ENCODE measurements at places on chromosomes 1 and 21.

DNA sequence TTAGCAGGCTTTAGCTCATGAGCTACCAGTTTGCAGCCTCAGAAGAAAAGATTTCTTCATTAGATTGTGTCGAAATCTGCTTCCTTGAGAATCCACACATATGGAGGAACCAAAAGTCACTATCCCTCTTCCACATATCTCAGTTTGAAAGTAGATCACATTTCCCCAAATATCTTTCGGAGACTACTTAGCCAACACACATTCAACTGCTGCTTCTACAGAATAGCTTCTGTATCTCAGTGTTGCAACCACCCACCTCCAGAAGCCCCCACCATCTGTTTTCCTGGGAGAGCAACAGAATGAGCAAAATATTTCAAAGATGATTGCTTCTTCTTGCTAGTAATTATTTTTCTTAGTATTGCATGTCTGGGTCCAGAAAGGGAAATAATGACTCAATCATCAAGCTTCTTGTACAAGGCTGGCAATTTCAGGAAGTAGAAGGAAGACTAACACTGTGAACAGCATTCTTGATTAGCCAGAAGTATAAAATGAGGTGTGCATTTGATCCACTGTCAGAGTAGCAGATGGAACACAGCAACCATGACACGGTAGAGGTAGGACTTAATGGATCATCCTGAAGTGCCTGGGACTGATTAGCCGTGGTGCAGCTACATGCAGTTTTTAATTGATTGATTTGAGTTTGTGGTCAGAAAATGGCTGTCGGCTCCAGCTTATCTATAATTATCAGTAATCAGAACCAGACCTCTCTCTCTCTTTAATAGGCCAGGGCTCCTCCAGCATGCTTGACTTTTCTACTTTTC, 24.9 kb downstream of the ZC3H11B start:
- no peak overlapping the region for H3K27ac ChIP-seq
- DNase-seq, result no peak
- H3K4me3 ChIP-seq, result no peak overlapping the region

DNA sequence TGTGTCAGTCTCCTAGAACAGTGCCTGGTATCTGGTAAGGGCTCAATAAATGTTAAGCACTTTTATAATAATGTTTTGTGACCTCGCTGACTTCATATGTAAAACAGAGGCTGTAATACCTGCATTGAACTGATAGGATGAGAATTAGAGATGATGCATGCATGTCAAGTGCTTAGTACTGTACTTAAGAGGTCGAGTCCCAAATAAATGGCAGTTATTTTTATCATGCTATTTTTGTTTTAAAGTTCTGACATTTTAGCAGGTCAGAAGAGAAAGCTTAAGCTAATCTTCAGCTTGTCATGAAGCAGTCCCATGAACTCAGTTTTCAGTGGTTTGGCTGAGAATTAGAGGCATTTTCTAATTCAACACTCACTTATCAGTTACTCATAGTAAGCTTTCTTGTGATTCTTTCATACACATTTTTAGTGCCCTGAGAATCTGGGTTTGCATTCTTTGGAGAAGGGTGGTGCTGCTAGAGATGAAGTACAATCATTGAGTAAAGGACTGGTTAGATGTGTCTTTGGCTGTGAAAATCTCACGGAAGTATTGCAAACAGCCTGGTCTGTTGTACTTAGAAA, 75.7 kb upstream of the RAVER2 start:
- no peaks in the 10 kb centered on the region for H3K27me3 ChIP-seq
- no peak overlapping the region for H3K4me3 ChIP-seq
- H3K4me1 ChIP-seq, result no peaks in the 10 kb centered on the region
- no peak for DNase-seq
- H3K36me3 ChIP-seq, result peaks cover 4% of the 10 kb centered on the region
- no peak overlapping the region for H3K27ac ChIP-seq

DNA sequence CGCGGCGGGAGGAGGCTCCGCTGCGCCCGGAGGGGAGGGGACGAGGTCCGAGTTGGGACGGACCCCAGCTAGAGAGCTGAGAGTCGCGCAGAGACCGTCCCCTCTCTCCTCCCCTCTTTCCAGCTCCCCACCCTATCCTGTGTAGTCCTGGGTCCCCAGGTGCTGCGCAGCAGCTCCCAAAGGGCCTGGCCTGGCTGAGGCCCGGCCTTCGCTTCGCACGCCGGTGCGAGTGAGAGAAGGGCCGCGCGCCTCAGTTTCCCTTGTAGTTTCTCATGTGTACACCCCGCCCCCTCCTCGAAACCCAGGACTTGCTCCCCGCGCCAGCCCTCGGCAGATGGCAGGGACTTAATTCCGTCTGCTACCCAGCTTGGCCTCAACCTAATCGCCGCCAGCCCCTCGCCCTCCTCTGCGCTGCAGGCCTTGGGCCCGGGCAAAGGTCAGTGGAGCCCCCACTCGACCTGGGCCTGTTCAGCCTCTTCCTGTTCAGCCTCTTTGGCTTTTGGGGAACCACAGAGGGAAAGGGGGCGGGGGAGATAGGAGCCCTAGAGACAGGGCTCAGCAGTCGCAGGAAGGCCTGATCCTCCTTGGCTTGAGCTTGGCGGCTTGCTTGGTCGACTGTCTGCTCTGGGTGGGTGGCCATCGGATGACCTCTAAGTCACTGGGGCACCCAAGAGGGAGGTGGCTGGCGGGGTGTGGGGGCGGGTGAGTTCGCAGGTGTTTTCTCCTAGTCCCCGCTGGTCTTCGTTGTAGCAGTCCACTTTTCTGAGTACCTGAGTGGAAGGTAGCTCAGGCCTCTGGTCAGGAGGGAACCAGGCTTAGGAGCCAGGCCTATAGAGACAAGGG, 1.0 kb downstream of the ZNF687 start:
- H3K4me3 ChIP-seq, result peak overlapping the region; percentile 100
- no peak for DNase-seq
- H3K27ac ChIP-seq, result peak overlapping the region; percentile 90
- peaks cover 25% of the 10 kb centered on the region for H3K36me3 ChIP-seq
- H3K4me1 ChIP-seq, result peaks cover 36% of the 10 kb centered on the region

DNA sequence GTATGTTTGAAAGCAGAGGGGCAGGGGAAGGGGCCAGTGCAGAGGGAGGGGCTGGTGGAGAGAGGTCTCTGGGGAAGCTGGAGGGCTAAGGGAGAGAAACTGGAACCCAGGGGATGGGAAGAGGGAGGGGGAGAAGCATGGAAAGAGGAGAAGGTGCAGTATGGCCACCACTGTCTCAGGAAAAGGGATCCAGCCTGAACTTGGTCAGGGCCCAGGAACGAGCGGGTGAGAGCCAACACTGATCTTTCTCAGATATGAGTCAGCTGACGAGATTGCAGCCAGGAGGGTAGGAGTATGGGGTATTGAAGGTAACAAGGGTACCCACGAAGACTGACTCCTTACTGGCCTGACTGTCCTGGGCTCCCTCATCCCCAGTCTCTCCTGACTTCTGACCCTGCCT, 18.0 kb downstream of the TIE1 start:
- DNase-seq, result no peak
- H3K4me1 ChIP-seq, result no peaks in the 10 kb centered on the region
- no peaks in the 10 kb centered on the region for H3K36me3 ChIP-seq
- no peaks in the 10 kb centered on the region for H3K27me3 ChIP-seq
- peak overlapping the region; percentile 52 for H3K27ac ChIP-seq

DNA sequence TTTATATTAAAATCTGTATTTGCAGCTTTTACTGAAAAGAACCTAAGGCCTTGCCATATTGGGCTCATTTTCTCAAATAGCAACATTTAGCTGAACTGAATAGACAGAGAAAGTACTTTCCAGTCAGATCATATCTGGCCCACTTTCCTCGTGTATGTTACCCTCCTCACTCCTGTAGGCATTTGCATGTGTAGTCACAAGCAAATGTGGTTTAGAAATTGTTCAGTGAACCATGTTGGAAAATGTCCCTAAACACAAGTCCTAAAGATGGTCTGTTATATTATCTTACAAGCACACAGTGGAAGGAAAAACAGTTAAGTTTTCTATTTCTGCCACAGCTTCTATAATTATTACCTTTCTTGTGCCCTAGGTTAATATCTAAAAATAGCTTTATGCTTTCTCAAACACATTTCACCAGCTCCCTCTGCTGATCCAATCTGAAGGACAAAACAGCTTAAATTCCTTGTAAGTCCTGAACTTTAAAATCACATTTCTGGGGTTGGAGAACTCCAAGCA, 606 bp upstream of the FMO4 start:
- DNase-seq, result no peak
- peaks cover 25% of the 10 kb centered on the region for H3K4me1 ChIP-seq
- peak overlapping the region; percentile 90 for H3K27ac ChIP-seq
- H3K4me3 ChIP-seq, result peak overlapping the region; percentile 73
- no peaks in the 10 kb centered on the region for H3K36me3 ChIP-seq
- no peaks in the 10 kb centered on the region for H3K27me3 ChIP-seq

GRCh38 chr1:97424209-97424608, 496.6 kb downstream of the DPYD start:
- no peak for DNase-seq
- peaks cover 8% of the 10 kb centered on the region for H3K36me3 ChIP-seq
- H3K27ac ChIP-seq, result no peak overlapping the region
- H3K4me1 ChIP-seq, result no peaks in the 10 kb centered on the region
- H3K4me3 ChIP-seq, result no peak overlapping the region

DNA sequence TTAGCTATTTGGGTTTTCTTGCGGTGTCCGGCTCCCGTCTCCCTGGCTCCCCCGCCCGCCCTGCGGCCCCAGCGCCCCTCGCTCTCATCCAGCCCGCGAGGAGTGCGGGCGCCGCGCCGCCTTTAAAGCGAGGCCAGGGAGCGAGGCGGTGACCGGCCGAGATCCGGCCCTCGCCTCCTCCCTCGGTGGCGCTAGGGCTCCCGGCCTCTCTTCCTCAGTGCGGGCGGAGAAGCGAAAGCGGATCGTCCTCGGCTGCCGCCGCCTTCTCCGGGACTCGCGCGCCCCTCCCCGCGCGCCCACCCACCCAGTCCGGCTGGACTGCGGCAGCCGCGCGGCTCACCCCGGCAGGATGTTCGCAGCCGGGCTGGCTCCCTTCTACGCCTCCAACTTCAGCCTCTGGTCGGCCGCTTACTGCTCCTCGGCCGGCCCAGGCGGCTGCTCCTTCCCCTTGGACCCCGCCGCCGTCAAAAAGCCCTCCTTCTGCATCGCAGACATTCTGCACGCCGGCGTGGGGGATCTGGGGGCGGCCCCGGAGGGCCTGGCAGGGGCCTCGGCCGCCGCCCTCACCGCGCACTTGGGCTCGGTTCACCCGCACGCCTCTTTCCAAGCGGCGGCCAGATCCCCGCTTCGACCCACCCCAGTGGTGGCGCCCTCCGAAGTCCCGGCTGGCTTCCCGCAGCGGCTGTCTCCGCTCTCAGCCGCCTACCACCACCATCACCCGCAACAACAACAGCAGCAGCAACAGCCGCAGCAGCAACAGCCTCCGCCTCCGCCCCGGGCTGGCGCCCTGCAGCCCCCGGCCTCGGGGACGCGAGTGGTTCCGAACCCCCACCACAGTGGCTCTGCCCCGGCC, 492 bp downstream of the HLX start:
- peaks cover 9% of the 10 kb centered on the region for H3K4me1 ChIP-seq
- H3K36me3 ChIP-seq, result no peaks in the 10 kb centered on the region
- no peak overlapping the region for H3K27ac ChIP-seq
- DNase-seq, result no peak
- peak overlapping the region; percentile 89 for H3K4me3 ChIP-seq

- H3K27ac ChIP-seq, result no peak overlapping the region
- DNase-seq, result no peak
- H3K36me3 ChIP-seq, result no peaks in the 10 kb centered on the region
These were observed 9.2 kb upstream of the ITPKB start for GRCh38 chr1:226748306-226748705.

DNA sequence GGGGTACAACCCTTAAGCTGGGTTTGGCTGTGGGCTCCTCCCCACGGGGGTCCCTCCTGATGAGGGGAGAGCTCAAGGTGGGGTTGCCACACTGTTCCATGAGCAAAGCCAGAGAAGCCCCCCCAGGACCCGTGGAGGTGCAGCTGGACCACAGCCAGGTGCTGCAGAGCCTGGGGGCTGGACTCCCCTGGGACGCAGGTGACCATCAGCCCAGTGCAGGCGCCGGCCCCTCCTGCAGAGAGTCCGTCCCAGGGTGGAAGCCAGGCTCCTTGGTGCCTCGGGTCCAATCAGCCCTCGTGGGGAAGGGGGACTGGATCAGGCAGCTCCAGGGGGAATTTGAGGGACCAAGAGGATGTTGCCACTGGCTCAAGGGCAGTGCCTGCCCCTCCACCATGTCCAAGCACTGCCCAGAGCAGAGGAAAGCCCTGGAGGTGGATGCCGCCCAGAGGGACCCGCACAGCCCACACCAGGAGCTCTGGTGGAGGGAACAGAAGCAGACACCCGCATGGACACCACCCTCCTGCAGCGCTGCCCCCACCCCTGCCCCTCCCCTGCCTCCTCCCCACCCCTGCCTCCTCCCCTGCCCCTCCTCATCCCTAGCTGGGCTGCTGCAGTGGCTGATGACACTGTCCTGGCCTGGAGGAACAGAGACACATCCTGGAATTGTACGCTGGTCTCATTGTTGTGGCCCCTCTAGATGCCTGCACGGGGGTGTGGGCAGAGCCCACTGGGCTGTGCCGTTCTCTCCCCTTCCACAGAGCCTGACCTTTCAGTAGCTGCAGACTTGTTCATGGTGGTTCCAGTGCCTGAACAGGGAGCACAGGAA, 30.8 kb upstream of the COL18A1 start:
- H3K27ac ChIP-seq, result no peak overlapping the region
- peaks cover 9% of the 10 kb centered on the region for H3K27me3 ChIP-seq
- H3K4me3 ChIP-seq, result no peak overlapping the region
- H3K4me1 ChIP-seq, result no peaks in the 10 kb centered on the region
- DNase-seq, result no peak
- no peaks in the 10 kb centered on the region for H3K36me3 ChIP-seq

- H3K4me3 ChIP-seq, result no peak overlapping the region
- H3K4me1 ChIP-seq, result no peaks in the 10 kb centered on the region
- no peak for DNase-seq
- no peak overlapping the region for H3K27ac ChIP-seq
- no peaks in the 10 kb centered on the region for H3K36me3 ChIP-seq
These were observed 167.0 kb upstream of the USP25 start for GRCh38 chr21:15562748-15563147.

DNA sequence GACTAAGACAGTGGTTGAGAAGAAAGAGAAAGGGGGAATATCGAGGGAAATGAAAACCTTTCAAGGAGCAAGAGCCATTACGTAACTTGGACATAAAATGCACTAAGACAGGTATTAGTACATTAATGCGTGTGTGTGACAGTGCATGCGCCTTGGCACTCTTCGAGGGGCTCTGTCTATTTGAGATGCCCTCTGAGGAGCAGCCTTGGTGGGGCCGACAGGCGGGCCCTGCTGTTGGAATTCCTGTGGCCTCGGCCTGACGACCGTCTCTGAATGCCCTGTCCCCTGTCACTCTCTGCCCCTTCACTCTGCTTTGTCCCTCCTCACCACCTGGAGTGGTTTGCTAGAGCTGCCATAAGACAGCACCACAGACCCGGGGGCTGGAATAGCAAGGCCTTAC, 12.3 kb downstream of the HUNK start:
- H3K4me1 ChIP-seq, result peaks cover 2% of the 10 kb centered on the region
- H3K27me3 ChIP-seq, result peaks cover 5% of the 10 kb centered on the region
- no peaks in the 10 kb centered on the region for H3K36me3 ChIP-seq
- DNase-seq, result no peak
